Activated naive CD8-positive, alpha-beta T cell treated with anti-CD3 and anti-CD28 coated beads for 36 hours (primary cell): ENCODE measurements at places on chromosomes 1 and 21. TPM values are rescaled to one million over a fixed set of nuclear protein-coding genes. Genes with fewer than 3 reads are reported as not detected.

- no peak for DNase-seq
These were observed 13.3 kb downstream of the SLC6A17 start for GRCh38 chr1:110163591-110163990.

GRCh38 chr21:42317341-42317741, 2.1 kb upstream of the TFF3 start:
- no peak for DNase-seq

DNA sequence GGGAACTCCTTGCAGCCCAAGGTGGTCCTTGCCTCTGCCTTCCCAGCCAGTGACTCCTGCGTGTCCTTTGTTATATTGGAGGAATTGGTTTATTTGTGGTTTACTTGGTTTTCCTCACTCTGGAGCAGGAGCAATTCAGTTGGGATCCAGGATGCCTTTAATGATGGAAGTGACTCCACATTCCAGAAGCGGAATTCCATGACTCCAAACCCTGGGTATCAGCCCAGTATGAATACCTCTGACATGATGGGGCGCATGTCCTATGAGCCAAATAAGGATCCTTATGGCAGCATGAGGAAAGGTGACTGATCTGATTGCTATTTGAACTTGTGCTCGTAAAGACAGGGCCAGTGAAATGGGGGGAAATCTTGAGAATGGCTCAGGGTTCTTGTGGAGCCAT, 15.1 kb upstream of the PIGV start:
- no peak for DNase-seq

DNA sequence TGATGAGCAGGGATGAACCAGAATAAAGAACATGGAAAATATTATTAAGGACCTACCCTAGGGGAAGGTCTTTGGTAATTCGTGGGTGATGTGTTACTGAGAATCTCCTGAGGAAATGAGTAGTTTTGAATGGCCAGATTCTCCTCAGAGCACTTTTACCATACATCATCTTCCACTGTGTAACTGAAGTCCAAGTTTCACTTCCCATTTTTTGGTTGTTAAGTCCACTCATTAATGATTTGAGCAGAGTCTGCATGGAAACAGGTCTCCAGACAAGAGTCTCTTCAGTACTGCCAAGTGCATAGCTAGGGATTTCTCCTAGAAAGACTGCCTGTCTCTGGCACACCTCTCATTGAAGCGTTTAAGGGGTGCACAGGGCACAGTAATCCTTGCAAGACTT, 48.7 kb upstream of the PCP4 start:
- DNase-seq, result no peak

CFHR5 gene
- total RNA-seq, result not detected
